ENCODE measurements at places on chromosomes 3 and 15.

DNA sequence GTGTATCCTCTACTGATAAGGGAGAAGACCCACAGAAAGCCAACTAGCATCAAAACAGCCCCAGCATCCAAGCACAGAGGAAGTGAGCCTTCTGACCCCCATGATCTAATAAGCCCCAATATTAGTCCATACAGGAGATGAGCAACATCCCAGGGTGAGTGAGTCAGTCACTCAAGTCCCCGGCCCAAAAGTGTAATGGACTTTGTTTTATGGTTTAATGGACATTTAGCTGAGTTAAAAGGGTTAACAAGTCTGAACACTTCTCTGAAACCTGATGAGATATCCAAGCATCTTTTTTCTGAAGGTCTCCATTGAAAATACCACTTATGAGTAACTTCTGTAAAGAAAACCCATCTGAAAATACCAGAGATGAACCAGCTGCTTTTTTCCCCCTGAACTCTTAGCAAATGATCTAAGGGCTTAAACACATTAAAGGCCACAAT, 115.6 kb downstream of the GREM1 start:
- DNase-seq, result no peak

DNA sequence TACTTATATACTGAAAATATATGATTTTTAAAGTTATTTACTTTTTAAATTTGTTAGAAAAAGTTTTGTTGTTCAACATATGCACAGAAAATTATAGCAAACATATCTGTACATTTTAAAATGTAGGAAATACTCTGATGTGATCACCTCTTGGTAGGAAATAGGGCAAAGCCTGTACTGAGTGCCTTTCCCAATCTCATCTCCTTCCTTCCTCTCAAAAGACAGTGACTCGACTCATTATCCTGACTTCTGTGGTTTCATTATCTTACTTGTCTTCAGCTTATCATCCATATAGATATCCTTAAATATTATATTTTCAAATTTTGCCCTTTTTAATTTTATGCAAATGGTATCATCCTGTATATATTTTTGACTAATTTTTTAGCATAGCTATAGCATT, 18.4 kb upstream of the ALCAM start:
- DNase-seq, result no peak

DNA sequence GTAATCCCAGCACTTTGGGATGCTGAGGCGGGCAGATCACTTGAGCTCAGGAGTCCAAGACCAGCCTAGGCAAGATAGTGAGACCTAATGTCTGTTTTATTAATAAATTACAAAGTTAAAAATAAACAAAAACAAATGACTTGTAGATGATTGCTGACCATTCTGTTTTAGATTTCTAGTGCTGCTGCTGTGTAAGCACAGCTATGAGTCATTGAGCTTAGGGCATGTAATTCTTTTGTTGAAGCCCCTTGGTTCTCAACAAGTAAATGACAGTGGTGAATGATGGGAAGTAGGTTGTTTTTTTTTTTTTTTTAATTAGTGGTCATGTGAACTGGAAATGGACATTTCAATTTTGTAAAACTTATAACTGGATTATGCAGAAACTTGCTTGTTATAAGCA, 63.3 kb downstream of the LEO1 start:
- no peak for DNase-seq

DNA sequence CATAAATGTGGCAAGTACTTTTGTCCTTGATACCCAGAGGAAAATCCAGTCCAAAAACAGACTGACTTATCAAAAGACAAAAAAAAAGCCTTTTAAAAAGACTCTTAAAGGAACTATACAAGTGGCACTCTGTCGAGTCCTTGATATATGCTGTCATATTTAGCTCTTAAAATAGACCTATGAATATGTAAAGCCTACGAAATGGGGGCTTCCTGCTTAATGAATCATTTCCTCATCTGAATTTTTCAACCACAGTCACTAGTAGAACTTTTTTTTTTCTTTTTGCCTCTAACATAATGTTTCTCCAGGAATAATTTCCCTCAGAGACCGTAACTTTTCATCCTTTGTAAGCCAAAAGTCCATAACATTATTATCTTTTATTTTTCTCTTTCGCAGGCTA, 95.8 kb downstream of the P3H2 start:
- no peak for DNase-seq

DNA sequence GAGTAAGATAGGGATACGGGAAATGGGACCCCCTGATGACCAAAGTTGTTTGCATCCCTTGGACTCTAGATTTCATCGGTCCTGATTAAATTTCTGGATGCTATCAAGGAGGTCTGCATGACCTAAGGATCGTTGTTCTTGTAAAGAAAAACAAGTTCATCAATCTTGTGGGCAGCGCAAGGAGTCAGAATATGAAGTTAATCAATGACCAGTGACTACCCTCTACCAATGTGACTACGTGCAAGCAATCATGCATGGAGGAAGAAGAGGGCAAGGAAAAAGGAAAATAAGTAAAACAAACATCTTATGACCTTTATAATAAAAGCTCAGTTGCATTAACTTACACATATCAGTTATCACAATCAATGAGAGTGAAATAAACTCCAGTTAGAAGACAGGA, 139.7 kb downstream of the RTP4 start:
- DNase-seq, result no peak

DNA sequence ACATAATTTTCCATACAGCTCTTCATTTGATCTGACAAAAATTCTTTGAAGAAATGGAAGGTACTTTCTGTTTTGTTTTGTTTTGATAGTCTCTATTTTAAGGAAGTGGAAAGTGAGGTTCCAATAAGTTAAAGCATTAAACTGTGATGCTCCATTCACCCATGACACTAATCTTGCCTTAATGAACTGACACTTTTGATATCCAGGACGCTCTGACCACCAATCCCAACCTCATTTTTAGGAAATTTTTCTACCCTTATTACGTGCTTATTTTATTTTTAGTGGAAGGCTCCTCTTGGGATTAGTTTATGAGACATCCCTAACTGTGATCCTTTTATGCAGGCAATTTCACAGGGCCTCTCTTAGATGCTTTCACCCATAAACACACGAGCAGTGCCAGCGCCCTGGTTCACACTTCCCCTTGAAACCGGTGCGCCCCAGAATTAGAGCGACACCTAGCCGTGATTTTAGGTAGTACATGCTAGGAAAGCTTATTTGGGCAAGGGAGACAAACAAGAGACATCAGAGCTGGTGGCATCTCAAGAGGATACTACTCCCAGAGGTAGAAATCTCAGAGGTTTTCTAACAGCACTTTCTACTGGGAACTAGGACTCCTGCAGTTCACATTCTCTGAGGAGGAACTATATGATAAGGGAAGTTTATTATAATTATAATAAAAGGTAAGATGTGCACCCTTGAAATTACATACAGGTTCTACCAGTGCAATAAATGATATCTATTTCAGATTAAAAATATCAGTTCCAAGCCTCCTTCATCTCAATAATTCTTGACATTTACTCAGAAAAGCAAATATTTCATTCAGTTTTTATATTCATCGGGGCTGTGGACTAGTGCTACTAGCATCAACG, 173.9 kb downstream of the SLC9A9 start:
- DNase-seq, result peak; percentile 30

GRCh38 chr3:10855083-10855870, 39.2 kb downstream of the SLC6A11 start:
- no peak for DNase-seq

DNA sequence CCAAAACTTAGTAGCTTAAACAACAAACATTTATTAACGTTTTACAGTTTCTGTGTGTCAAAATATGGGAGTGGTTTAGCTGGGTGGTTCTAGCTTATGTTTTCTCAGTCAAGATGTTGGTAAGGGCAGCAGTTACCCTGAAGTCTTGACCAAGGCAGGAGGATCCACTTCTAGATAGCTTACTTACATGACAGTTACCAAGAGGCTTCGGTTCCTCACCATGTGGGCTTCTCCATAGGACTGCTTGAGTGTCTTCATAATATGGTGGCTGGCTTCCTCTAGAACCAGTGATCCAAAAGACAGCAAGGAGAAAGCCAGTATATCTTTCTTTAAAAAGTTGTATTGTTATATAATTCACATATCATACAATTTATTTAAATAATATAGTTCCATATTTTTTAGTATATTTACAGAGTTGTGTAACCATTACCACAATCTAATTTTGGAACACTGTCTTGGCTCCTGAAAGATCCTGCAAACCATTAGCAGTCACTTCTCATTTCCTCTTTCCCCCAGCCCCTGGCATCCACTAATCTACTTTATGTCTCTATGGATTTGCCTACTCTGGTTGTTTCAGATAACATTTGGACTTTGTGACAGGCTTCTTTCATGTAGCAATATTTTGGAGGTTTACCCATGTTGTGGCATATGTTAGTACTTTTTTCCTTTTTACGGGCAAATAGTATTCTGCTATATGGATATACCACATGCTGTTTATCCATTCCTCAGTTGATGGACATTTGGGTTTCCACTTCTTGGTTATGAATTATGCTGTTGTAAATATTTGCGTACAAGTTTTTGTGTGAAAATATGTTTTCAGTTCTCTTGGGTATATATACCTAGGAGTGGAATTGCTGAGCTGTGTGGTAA, 33.3 kb downstream of the MAPK6 start:
- no peak for DNase-seq

DNA sequence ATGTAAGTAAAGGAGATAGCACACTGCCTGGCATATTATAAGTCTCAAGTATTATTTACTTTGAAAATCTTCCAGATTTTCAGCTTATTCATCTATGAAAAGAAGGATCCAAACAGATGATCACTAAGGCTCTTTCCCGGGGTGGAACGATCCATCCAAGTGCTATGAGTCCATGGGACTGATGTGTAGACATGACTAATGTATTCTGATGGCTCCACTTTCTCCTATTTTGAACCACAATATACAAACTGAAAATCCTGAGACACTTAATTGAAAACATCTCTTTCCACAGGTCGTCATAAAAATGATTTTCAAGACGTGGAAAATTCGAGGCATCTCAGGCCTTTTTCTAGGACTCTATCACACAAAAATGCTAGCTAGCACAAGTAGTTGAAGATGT, 33.4 kb upstream of the CHRM5 start:
- DNase-seq, result peak; percentile 71

- DNase-seq, result no peak
Observed at GRCh38 chr15:62853841-62854225, 188.7 kb upstream of the TPM1 start.

DNA sequence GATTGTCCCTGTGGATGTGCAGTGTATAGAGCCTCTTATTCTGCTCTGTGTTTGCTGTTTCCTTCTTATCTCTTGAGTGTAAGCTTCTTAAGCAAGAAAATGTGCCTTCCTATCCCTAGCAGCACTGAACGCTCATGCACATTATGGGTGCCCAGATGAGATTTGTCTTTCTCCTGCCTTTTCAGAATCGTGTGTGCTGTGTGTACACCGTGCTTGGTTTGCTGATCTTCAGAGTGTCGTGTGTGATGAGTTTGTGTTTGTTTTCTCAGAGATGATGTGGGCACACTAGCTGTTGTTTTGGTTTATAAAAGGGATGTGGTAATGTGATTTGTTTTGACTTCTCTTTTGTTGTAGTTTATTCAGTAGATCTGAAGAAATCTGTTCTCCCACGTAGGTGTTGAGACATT, 19.7 kb downstream of the GPR171 start:
- DNase-seq, result no peak

- DNase-seq, result no peak
Observed at GRCh38 chr3:133426721-133427120, 26.9 kb downstream of the BFSP2 start.

DNA sequence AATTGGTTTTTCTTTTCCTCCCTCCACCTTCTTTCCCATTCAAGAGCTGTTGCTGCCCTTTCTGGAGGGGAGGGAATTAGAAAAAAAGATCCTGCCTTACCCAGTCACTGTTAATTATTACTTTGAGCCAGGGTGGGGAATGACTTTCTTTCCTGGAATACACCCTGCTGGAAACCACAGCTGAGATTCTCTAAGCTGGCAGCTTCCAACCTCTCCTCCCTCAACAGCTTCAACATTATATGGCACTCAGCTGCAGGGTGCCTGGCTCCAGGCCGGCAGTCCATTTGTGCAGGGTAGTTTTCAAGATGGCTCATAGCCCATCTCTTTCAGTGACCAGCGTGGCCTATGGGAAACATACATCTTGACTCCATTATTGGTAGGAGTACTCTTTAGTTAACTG, 105.8 kb downstream of the UBE3A start:
- DNase-seq, result no peak

DNA sequence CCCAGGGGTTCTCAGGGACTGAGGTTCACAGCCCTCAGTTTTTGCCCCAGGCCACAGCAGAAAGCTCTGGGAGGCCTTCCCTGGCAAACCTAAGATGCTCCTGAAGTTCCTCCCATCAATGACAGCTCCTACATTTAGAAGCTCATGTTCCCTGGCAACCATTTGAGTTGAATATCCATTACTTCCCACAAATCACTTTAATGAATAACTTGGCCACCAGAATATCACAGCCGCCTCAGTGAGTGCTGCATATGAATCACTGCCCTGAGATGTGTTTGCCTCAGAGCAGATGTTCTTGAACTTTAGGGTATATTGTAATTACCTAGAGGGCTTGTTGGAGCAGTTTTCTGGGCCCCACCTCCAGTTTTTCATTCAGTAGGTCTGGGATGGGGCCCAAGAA, 27.4 kb downstream of the SLCO2A1 start:
- peak; percentile 72 for DNase-seq

DNA sequence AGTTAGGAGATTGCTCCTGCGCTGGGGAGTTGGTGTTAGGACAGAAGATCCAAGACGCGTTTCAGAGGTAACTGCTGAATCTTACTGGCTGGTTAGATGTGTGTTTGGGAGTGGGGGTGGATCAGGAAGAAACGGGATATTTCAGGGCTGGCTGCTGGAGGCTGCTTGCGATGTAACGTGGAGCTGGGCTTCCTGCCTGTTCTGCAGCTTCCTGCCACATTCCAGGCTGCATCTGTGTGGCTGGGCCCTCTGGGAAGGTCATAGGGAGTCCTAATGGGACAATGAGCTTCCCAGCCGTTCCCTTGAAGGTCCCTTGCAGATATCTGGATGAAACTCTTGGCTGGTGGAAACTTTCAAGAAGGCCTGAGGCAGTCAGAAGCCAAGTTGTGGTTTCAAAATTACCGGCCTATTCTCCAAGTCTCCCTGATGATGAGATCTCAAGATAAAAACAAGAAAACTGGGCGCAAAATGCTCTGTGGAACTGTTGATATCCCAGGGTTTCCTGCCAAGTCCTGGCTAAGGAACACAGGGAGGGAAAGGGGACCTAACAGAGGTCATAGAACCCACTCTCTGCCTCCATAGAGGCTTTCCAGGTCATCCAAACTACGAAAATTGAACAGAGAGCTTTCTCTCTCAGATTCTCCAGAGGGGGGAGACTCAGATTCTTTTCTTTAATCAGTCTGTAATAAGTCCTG, 67.0 kb downstream of the NOX5 start:
- no peak for DNase-seq

DNA sequence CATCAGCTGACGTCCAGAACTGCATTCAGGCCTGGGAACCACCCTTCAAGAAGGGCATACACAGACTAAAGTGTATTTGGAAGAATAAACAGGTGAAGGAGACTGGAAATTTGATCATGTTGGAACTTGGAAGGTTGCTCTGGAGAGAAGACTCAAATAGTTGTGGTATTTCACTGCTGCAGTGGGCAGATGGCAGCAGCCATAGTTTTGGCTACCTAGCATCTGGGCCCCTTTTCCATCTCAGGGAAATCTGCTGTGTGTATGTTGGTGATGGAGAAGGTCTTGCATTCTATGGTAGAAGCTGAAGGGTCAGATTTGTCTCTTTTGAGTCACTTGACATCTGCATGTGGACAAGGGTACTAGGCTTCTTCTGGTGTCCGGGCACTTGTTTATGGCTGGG, 114.4 kb upstream of the FGF7 start:
- no peak for DNase-seq

- no peak for DNase-seq
Observed at GRCh38 chr3:160150525-160150924, 74.7 kb upstream of the C3orf80 start.

GRCh38 chr3:46480491-46481195, 15.9 kb upstream of the LTF start:
- no peak for DNase-seq

- DNase-seq, result no peak
Observed at GRCh38 chr15:22949074-22949547, 31.1 kb downstream of the CYFIP1 start.
